ENCODE measurements at places on chromosomes 7 and 10.

DNA sequence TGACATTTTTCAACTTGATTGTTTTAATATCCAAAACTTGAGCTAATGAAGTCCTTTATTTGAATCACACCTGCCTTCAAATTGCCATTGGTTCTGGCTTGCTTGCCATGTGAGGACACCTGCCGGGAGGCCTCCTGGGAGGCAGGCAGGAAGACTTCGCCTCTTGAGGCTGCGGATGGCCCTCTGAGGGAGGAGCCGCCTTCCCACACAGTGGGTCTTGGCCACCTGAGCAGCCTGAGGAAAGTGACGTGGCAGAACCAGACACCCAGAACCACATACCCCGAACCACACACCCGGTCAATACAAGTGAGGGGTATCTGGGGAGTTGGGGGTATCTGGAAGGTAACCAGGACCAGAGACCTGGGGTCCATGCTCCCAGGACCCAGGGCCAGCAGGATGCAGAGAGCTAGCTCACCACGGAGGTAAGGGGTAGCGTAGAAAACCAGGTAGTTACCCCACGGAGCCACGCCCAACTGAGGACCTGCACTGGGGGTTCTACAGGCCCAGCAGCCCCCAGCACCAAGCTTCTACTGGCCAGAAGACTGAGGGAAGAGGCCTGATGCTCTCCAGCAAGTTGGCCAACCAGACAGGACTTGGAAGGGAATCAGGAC lies 300.5 kb downstream of the TCERG1L start:
- no peak for DNase-seq

GRCh38 chr7:122528879-122529481 lies 169.9 kb downstream of the RNF133 start:
- no peak for DNase-seq

DNA sequence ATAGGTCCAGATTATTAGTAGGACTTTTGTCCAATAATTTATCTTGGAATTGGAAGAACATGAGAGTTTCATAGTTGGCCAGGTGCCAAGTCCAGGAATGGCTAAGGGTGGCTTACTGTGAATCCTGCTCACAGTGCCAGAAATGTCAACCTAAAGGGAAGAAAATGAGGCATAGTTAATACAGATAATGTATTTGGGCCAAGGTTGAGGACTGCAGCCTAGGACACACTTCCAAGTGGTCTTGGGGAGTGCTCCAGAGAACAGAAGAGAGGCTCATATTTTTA lies 78.2 kb downstream of the MAPK8 start:
- no peak for DNase-seq

GRCh38 chr10:23174074-23174976 lies 17.8 kb upstream of the PTF1A start:
- no peak for DNase-seq

GRCh38 chr7:99831595-99831994 lies 3.8 kb downstream of the CYP3A43 start:
- no peak for DNase-seq

GRCh38 chr7:17054836-17055235 lies 173.1 kb upstream of the AGR3 start:
- no peak for DNase-seq

- no peak for DNase-seq
Observed at GRCh38 chr10:924524-924859, 7.0 kb downstream of the LARP4B start.

DNA sequence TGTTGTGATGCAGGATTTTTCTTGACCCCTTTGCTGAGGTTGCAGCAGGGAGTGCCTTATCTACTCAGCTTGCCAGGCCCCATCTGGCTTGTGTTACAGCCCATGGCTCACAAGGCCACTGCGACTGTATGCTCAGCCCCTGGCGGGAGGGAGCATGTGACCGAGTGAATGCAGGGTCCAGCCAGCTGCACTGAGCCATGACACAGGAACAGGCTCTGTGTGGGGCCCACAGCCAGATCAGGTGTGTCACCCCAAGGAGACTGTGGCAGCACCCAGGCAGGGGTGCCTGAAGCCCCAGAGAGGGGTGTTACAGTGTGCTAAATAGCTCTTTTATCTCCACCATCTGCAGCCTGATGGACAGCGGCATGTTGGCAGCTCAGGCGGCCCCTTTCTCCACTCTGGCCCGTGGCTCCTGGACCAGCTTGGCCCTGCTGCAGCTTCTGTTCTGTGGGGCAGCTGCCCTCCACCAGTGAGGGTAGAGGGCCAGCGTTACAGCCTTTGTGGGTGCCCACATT lies 2.6 kb upstream of the PCBD1 start:
- no peak for DNase-seq

GRCh38 chr7:28330384-28331070 lies 81.8 kb upstream of the CREB5 start:
- no peak for DNase-seq

GRCh38 chr7:157116762-157117161 lies 22.0 kb upstream of the UBE3C start:
- no peak for DNase-seq

- DNase-seq: no peak
Observed at GRCh38 chr7:117014673-117015133, 61.4 kb downstream of the ST7 start.

DNA sequence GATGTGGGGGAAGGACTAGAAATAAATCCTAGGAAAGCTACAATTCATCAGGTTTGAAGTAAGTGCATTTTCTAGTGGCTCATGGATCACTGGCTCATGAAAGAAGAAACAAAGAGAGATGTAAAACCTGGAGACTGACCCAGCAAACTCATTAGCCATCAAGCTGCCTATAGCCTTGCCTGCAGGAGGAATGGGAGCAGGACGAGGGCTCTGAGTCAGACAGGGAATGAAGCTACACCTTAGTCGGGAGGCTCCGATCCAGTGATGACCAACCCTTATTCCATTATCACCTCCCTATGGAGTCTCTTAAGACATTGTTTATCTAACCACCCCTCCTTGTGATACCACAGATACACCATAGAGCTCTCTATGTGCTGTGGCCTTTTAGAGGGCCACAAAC lies 112.5 kb upstream of the WDR11 start:
- DNase-seq: no peak

- no peak for DNase-seq
Observed at GRCh38 chr7:10122551-10123100, 851.0 kb upstream of the PHF14 start.

DNA sequence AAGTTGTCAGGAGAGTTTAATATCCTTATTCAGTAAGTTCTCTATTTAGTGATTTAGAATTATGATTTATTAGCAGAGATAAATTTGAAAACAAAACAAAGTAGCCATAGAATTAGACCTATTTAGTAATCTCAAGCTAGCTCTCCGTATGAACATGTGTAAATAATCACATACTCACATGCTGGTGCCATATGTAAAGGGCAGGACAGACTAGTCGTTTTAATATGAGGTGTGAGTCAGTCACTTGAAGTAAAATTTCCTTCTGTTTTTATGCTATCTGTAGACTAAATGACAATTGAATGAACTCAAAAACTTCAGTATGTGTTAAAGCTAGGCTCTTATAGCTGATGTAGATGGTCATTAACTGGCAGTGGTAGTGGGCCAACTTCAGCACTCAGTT lies 67.1 kb downstream of the WAC start:
- DNase-seq: no peak

DNA sequence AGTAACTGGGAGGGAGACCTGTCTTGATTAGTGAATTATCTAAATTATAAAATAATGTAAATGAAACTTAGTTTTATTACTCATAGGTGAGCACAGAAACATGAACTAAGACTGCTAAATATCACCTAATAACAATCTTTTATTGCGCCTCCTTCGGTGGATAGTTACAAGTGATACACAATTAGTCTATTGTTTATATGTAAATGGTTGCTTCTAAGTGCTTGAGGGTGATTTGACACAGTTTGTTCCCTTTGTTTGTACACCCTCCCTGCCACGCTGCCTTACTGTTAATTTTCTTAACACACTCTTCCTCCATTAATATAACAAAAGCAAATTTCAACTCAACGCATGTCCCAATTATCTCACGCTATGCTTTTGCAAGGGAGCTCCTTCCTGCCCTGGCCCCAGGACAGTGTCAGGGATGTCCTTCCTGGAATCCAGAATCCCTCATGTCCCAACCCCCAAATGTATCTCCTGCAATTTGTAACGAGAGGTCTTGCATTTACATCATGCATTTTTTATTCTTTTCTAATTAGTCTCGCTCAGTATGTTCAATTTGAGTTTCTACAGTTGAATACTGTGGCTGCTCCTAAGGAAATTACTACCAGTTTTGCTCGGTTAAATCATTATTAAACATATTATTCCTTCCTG lies 4.2 kb downstream of the NPSR1 start:
- DNase-seq: no peak

- DNase-seq: no peak
Observed at GRCh38 chr10:117609095-117609795, 66.7 kb downstream of the EMX2 start.

DNA sequence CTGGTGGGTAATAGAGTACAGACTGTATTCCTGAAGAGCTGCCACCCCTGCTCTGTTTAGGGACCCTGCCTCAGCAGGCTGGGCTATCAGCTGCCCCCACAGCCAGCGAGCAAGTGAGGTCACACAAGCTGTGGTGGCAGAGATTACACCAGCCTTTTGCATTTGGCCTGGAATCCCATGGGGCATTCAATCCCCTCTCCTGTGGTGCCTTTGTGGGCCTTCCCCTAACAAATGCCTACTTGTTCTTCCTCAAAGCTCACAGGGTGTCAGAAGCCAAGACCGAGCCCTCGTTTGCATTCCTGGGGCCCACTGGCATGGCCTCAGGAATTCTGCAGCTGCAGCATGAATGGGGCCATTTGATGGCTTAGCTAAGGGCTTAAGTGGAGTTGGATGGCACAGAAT lies 212.7 kb upstream of the PHYHIPL start:
- DNase-seq: no peak
